CD8-positive, alpha-beta memory T cell (primary cell): ENCODE measurements at places on chromosomes 3 and 15. TPM values are rescaled to one million over a fixed set of nuclear protein-coding genes. Genes with fewer than 3 reads are reported as not detected.

DNA sequence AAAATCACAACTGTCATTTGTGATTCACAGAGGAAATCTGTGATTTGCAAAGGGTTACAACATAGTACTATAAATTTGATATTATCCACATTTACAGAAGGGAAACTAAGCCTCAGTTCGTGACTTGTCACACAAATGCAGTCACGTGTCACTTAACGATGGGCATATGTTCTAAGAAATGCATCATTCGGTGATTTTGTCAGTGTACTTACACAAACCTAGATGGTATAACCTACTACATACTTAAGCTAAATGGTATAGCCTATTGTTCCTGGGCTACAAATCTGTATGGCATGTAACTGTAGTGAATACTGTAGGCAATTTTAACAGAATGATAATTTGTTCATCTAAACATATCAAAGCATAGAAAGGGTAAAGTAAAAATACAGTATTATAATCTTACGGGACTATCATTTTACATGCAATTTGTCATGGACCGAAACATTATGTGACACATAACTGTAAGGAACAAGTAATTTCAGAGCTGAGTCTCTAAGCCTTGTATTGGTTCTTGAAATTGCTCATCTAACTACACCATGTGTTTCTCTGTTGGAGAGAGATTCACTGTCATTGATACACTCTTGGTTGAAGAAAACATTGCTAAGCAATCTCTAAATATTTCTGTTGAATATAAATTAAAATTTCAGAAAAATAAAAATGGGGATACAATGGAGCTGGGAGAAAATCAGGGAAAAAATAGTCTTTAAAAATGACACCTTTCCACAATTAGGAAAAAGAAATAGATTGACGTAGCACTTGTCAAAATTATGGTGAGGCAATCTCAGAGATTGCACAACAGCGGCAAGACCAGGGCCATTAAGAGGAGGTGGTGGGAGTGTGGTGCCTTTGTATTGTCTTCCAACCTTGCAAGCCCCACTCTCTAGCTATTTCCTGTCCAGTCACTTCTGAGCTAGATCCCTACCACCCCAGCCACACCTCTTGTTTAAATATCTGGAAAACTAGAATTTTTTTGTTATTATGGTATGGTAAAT is 645.8 kb upstream of the TBL1XR1 start:
- DNase-seq: no peak

GRCh38 chr15:36529296-36530011 is 50.0 kb upstream of the CDIN1 start:
- no peak for DNase-seq

DNA sequence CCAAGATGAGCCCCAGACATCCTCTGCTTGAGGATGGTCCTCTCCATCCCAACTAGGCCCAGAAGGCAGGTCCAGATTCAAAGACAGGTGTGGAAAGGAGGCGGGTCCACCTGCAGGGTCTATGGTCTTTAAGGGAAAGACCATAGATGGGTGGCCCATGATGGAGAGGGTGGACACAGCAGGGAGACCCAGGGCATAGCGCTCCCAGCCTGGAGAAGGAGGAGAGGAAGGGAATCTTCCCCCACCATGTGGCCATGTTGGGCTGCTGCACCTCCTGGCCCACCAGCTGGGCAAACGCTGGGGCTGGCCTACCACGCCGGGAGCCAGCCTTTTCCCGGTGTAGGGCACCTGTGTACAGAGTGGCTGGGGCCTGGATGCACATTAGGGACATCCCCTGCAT is 265.2 kb upstream of the TLE3 start:
- DNase-seq: no peak

SHC4 gene
- polyA plus RNA-seq: not detected

GTF2A2 gene
- polyA plus RNA-seq: 134 TPM

DNA sequence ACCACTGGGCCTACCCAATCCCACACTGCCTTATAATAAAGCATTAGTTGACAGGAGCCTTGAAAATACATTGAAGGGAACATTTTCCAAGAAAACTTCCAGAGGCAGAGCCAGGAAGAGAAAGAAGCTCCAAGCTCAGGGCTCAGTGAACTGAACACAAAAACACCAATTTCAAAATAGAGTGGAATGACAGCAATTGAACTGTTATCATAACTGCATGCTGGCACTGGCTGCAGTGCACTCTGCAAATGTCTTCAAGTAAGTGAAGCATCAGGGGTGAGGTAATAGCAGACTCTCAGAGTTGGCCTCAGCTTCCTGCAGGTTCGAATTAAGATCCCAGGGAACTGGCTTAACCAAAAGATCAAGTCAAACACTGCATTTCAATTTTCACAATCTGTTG is 388.0 kb upstream of the WNT5A start:
- no peak for DNase-seq

DNA sequence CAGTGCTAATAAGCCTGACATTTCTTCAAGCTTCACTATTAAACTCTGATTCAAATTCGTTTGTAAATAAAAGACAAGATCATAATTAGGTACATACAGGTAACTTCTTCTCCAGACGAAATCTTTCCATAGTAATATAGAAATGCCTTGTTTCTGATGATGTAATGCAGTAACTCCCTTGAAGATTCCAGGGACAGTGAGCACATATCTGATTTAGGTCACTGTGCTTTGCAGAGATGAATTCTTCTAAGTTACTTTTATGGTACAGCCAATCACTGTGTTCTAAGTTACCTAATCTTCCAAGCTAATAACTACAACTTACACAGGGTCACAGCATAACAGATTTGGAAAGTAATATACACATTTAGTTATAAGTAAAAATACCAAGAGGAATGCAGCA is 27.6 kb downstream of the SLC4A7 start:
- no peak for DNase-seq

SEMA3G gene
- not detected for polyA plus RNA-seq

DNA sequence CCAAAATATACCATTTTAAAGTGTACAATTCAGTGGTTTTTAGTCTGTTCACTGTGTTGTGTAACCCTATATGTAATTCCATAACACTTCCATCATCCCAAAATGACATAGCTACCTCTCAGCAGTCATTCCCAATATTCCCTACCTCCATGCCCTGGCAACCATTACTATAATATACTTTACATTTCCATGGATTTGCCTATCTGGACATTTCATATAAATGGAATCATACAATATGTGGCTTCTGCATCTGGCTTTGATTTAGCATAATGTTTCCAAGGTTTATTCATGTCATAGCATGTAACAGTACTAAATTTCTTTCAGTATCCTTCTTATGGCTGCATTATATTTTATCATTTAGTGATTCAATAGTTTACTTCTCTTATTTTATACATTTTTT is 25.3 kb downstream of the FAM98B start:
- DNase-seq: no peak

GRCh38 chr3:156664831-156665178 is 9.6 kb upstream of the TIPARP start:
- DNase-seq: no peak

FAM107A gene
- polyA plus RNA-seq: not detected
